LoVo (cell line): ENCODE measurements at places on chromosomes 1 and 21.

DNA sequence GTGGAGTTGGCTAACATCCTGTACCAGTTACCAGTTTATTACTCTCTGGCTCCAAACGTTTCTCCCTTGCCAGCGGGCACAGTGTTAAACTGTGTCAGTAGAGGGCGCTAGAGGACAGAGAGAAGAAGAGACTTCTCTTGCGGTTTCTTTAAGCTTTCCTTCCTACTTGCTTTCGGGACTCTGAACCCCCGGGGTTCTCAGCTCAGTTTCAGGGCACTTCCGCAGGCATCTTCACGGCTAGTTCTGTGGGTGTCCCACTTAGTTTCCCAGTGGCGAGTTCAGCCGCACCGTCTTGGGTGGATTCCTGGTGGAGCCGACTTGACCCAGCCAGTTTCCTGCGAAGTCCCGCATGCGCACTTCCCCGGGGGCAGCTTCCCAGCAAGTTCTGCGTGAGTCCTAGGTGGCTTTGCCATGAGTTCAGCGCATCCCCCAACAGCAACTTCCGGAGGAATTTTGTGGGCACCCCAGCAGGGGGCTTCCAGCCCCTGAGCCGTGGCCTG lies 37.9 kb upstream of the BTG2 start:
- DNase-seq = peak; percentile 82

DNA sequence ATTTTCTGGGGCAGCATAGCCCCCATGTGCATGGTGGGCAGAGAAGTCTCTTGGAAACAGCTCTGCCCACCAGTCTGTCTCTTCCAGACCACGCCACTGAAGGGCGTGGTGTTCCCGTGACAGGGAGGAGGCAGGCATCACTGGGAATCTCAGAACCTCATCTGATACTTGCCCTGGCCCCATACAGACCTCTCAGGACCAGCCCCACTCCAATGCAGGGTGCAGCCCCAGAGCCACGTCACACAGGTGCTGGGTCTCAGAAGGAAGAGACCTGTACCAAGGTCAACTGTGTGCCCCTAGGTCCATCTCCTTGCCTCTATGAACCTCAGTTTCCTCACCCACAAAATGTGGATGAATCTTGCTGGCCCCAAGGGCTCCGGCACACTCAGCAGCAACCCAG lies 7.3 kb downstream of the RAP1GAP start:
- no peak for DNase-seq

DNA sequence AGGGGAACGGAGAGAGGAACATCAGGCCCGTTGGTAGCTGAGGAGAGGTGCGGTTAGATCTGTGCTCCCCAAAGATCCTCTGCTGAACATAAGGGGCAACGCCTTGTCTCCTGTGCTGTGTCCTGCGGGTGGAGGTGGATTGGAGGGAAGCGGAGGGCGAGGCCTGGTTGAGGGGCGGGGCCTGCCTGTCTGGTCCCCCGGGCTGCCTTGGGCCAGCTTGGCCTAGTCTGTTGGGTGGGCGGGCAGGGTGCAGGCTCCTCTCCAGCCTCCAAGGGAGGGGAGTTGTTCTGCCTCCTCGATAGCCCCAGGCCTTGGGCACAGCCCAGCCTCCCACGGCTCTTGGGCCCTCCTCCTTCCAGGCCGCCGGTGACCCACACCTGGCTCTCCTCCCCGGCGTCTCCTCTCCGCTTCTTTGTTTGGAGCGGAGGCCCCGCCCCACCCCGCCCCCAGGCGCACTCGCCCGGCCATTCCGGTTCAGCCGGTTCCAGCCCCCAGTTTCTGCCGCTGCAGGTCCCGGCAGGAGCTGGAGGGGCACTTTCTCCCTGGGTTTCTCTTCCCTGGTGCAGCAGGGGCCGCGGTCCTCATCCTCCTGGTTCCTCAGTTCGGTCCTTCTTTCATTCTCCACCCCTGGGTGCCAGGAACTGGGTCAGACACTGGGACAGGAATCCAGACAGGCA lies 19.4 kb downstream of the PTPRF start:
- DNase-seq = peak; percentile 80

DNA sequence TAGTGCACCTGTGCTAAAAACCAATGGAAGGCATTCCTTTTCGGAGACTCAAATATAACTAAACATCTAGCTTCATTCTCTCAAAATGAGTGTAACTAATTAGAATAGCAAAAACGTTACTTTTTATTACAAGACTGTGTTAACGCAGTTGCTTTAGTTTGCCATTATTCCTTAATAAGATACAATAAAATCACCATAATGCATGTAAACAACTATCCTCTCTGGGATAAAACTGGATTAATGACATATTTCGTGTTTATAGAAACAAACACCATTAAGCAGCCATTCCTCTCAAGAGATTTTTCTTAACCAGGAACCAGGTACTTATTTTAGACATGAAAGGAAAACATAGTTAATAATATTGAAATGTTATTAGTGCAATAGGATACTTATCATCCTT lies 512.8 kb upstream of the B3GALT2 start:
- DNase-seq = no peak

GRCh38 chr1:206895325-206895724 lies 1.9 kb upstream of the IL24 start:
- no peak for DNase-seq

- peak; percentile 40 for DNase-seq
Measured at GRCh38 chr1:198936371-198937083, 297.7 kb downstream of the PTPRC start.

GRCh38 chr1:180670681-180671080 lies 38.9 kb downstream of the XPR1 start:
- DNase-seq = no peak

DNA sequence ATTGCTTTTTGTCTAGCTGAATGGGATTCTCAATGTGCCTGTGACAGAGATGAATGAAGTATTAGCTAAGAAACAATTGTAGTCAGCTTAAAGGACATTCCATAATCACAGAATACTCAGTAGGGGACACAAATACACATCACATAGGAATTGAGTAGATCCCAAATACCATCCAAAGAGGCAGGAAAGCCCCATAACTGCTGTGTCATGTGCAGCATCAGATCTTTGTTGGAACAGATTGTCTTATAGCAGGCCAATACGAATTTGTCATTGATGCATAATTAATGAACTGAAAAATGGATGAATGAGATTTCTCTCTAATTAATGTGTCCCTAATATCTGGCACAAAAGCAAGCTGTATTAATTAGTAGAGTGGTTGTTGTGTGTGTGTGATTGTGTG lies 82.3 kb upstream of the S1PR1 start:
- no peak for DNase-seq

- no peak for DNase-seq
Measured at GRCh38 chr1:40983286-40983685, 3.8 kb downstream of the CTPS1 start.

DNA sequence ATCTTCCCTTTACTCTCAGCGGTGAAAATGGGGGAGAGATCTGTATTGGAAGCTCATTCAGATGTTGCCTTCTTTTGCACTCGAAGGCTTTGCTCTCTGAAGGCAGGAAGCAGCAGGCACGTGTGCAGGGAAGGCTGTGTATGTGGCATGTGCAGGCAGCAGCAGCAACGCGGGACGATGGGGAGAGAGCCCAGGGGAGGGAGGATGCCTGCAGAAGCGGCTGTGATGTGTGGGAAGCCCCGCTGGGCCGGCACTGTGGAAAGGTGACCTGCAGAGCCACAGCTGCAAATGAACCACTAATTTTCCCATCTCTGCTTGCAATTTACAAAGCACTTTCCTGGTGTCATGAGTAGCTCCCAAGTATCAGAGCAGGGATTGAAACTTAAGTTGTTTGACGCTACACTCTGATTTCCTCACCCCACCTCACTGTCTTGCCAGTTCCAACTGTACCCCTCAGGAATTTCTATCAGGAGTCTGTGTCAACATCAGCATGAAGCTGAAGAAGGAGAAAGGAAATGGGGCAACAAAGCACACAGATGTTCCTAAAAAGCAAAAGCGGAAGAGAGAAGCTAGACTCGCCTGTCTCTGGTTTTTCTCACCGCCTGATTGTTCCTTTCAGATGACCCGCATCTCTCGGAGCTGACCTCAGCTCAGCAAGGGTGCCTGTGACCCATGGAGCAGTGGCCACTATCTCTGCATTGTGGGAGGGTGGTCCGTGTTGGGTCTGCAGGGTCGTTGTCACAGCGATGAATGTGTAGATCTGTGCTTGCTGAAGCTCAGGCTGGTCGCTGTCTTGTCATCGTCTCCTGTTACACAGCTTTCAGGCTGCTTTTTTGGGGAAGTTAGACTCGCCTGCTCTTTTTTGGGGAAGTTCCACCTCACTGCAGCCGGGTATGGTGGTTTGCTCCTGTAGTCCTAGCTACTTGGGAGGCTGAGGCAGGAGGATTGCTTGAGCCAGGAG lies 156.1 kb downstream of the KIF26B start:
- DNase-seq = no peak

DNA sequence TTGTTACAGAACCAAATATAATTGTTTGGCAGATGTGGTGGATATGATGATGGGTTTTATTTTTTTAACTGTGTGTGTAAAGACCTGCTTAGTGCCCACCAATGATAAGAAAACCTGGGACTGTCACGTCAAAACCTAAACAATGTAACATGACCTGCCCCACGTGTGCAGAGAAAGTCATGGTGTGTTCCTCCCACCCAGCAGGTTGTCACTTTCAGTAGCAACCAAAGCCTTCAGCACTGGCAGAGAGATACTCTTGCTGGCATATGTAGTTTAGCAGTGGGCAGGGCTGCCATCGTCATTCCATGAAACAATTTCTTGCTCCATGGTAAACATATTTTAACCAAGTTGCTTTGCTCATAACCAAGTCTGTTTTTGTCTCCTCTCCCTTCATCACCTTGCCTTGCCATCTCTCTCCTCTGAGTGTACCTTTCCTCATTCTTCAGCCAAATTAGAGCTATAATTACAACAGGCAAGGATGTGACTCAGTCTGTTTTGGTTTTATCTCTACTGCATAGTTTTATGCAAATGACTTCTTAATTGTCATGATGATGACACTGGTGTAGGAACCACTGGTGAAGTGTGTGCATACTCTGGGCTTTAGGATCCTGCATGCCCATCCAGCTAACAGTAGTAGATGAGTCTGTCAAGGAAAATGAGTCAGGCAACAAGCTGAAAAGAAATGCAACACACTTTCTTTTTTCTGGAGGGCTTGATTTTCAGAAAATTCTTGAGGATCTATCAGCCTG lies 150.3 kb downstream of the EDEM3 start:
- no peak for DNase-seq

- peak; percentile 90 for DNase-seq
Measured at GRCh38 chr1:16145030-16145661, 10.7 kb downstream of the EPHA2 start.

GRCh38 chr21:31409831-31410487 lies 65.9 kb upstream of the TIAM1 start:
- DNase-seq = no peak
